Mesothelial cell of epicardium (in vitro differentiated cells): ENCODE measurements at places on chromosomes 1 and 21.

- no peak for DNase-seq
Measured at GRCh38 chr1:46643368-46643775, 24.8 kb downstream of the ATPAF1 start.

GRCh38 chr1:98157524-98158313, 236.9 kb upstream of the DPYD start:
- DNase-seq: no peak

DNA sequence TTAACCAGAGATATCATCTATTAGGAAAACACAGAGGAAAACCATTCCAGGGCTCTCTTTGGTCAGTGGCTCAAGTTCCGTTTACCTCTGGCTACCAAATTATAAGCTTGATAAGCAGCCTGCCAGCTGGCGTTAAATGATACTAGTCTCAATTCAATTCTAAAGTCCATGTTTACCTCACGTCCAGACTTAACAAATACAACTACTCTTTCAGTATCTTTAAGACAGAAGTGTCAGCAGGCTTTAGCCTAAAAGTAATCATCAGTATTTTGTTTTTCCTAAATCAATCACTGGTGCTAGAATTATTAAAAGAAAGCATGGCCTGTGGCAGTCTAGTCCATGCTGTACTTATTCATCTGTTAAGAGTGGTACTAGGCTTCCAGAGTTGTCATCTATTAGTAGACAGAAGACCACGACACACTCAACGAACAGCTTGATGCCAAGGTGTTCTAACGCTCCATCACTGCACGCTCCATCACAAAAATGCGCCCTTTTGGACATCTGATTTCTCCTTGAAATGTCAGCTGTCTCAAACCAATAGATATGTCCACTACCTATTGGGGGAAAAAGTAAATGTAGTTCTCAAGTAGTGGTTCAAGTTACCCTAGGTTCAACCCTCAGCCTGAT, 1.5 kb downstream of the IVNS1ABP start:
- no peak for DNase-seq

DNA sequence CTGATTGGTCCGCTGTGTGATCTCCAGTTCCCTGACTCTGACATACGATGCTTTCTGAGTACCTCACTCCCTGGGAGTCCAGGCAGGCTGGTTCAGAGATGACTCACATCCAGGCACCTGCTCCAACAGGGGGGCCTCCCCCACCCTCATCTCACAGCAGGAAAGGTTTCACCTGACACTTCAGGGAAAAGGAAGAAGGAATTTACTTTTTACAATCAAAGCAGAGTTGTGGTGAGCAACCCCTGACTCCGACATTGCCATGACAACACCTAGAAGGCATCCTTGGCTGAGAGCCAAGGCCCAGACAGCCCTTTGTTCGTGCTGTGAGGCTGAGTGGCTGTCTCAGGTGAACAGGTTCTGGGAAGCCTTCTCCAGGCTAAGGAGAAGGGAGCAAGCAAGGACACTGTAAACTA, 164.6 kb upstream of the GJB5 start:
- peak; percentile 68 for DNase-seq

- no peak for DNase-seq
Measured at GRCh38 chr1:223243441-223244050, 100.5 kb upstream of the TLR5 start.

- no peak for DNase-seq
Measured at GRCh38 chr1:199308349-199308846, 669.6 kb downstream of the PTPRC start.
